Metanephros (tissue), 2 donors: ENCODE measurements at places on chromosomes 12 and 14. TPM values are rescaled to one million over a fixed set of nuclear protein-coding genes. Genes with fewer than 3 reads are reported as not detected.

Gene KLRC2
- total RNA-seq, result not detected

Gene RAB15
- total RNA-seq, result 6.5 TPM

Gene MVK
- total RNA-seq, result 19.0 TPM

Gene ACTR6
- 23.8 TPM for total RNA-seq

Gene CMKLR1
- 7.5 TPM for total RNA-seq

Gene USP15
- 70.9 TPM for total RNA-seq

Gene TCTN2
- total RNA-seq, result 19.6 TPM

Gene KRT6A
- total RNA-seq, result not detected

Gene REC8
- total RNA-seq, result 28.1 TPM

Gene PLEKHD1
- 4.3 TPM for total RNA-seq

Gene ACACB
- 54.4 TPM for total RNA-seq

Gene SERPINA12
- not detected for total RNA-seq

Gene DENR
- total RNA-seq, result 42.7 TPM

Gene TROAP
- total RNA-seq, result 13.0 TPM

Gene CLEC6A
- total RNA-seq, result 0.12 TPM

Gene PNN
- 33.6 TPM for total RNA-seq

Gene PPP4R4
- 0.06 TPM for total RNA-seq

Gene GYS2
- not detected for total RNA-seq

Gene MDGA2
- total RNA-seq, result 2.5 TPM

Gene ESPL1
- 9.9 TPM for total RNA-seq

Gene AMDHD1
- 0.88 TPM for total RNA-seq

Gene CFAP251
- 11.2 TPM for total RNA-seq

Gene ESR2
- total RNA-seq, result 0.88 TPM

Gene CCDC184
- total RNA-seq, result 0.53 TPM

Gene SENP1
- total RNA-seq, result 34.0 TPM

Gene KRT4
- total RNA-seq, result 0.29 TPM

Gene PEX5
- total RNA-seq, result 39.7 TPM

Gene SLC7A7
- total RNA-seq, result 33.2 TPM

Gene PRKAB1
- total RNA-seq, result 72.7 TPM

Gene KDM5A
- 55.8 TPM for total RNA-seq

Gene TMEM30B
- 14.3 TPM for total RNA-seq
